ENCODE measurements at places on chromosomes 2 and 18.

DNA sequence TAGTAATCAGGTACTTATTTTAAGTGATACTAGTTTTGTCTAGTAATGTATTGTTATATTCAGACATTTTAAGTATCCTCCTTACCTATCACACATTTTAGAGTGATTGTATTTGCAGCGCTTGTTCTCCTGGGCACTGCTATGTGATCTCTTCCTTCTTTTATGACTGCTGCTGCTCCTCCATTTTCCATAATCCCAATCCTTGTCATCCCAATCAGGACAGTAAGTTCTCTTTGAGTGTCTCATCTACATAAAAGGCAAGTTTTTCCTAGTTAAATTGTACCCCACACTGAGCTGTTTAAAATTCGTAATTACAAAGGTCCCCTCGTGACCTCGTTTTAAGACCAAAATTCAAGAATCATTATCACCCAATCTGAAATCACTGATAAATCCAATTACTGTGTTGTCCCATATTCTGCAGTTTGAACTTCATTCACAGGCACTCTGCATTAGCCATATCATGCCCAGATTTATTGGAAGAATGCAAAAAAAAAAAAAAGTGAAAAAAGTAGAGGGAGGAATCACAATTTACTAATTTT lies 2.8 kb downstream of the CLK1 start:
- no peak for DNase-seq

DNA sequence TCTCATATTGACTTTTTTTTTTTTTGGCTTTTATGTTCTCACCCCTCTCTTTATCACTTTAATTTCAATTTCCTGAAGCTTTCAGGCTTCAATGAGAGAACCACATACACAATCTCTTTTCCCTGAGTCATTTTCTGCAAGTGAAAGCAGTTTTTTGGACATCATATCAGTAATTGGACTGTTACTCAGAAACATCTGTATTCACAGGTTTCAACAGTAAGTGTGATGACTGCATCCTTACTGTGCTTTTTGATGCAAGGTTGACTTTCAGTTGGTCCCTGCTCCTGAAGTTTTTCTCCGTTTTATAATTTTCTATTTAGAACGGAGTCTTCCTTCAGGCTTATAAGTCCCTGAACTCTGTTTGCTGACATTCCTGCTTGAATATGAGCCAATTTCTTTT lies 70.5 kb upstream of the CCBE1 start:
- no peak for DNase-seq

DNA sequence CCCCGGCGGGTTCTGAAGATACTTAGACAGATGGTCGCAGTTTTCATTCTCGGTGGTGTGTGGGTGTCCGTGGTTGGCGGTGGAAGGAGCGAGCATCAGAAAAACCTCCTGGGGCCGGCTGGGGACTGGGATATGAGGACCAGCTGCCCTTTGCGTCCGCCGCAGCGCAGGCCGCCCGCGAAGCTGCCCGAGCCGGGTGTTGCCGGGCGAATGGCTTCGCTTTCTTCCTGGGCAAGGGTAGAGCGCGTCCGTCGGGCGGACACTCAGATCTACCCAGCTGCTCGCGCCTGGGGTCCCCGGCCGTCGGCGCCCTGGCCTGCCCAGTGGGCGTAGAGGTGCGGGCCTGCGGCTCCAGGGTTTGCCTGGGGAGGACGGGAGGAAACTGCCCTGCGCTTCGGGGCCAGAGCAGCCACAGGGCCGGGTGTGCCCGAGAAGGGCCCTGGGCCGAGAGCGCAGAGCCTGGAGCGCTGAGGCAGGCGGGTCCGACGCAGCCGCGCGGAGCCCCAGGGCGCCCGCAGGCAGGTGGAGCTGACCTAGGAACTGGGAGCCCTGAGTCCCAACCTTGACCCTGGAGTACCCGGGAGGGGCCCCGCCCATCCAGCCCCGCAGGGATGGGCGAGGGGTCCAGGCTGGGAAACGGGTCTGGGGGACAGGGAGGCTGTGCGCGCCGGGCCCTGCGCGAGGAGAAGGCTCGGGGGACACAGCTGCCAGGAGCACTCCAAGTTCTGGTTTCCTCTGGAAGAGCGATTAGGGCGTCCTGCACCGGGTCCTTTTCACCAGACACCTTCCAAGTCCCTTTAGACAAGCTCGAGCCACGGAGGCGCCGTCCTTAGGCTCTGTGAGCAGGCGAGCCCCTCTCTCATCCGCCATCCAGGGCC lies 1.3 kb downstream of the TWIST2 start:
- no peak for DNase-seq

DNA sequence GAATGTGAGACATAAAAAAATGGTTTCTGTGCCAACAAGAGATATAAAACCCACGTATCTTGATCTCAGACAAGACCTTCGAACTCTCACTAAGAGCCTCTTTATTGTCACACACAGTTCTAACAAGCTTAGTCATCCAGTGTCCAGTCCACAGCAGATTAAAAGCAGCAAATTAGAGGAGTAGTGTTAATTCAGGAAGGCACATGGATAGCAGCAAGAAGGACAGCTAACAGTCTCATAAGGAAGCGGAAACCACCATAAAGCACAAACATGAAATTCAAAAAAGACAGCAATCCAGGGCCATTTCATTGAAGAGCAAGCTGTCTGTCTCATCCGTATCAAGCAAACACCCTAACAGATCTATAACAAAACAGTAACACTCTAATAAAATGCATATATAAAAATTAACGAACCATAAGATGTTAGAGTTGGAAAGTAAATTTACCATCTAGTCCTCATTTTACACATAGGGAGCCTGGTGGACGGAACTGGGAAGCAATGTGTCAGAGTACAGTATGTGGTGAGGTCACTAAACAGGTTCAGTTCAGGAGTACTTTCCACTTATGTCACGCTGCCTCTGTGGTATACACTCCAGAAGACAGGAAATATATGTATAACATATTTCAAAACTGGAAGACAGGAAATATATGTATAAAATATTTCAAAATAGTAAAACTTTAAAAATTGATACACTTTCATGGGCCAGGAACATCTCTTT lies 18.3 kb downstream of the AAK1 start:
- DNase-seq, result no peak

DNA sequence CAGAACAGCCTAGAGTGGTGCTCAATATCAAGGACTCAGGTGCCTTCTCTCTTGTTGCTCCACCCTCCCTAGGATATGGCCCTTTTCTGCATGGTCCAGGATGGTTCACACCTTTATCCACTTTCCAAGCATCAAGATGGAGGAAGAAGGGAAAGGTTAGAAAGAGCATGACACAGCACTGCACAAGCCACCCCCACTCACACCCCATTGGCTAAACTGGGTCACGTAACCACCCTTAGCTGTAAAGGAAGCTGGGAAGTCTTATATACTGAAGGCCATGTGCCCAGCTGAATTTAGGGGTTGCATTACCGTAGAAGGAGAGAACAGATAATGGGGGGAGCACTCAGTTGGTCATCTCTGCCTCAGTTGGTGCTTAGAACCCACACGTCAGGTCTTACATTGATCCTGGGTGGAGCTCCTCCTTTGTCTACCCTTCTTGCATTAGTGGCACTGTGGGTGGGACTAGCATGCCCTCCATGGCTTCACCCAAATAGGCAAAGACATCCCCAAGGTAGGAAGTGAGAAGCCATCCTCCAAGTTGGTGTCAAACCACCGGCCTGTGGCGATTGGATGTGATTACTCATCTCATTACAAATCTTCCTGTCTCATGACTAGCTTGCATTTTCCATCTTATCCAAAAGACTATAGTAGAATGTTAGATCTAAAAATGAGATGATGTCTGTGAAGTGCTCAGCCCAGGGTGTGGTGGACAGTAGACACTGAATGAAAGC lies 248.5 kb downstream of the HAUS1 start:
- no peak for DNase-seq

DNA sequence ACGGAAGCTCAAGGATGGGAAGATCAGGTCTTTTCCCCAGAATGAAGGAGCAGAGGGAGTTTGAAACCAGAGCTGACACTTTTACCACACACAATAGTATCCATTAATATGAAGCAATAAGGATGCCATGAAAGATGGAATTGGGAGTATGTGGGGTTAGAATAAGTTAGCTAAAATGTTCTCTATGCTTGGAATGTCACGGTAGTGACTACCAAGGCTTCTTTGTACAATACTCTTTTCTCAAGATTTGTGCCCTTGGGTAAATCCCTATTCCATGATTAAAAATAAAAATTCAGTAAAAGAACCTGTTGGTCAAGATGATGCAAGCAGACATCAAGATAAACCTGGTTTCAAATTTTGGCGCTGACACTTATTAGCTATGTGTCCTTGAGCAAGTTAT lies 75.0 kb downstream of the NRXN1 start:
- no peak for DNase-seq

DNA sequence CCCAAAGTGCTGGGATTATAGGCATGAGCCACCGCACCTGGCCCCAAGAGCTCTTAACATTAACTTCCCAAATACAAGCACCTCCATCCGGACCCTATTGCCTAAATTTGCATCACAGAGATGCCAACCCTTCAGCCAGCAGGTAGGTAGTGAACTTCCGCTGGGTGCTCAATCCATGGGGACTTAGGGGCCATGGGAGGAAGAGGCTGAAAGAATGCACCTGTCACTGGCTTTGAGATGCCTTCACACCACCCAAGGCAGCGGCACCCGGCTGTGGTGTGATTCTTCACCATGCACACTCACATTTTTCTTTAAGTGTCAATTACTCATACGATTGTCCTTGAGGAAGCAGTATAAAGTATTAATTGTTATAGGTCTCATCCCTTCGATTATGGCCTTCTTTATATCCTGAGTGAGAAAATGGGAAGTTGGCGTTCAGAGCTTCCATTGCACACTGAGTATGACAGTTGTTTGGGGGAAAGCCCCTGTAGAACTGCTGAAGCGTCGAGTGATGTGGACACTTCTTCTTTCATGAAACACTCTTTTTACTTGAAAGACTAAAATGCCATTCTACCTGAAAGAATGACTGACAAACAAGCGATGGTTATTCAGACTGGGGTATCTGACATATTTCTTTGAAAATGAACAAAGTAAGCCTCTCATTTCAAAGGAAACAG lies 51.8 kb upstream of the BIN1 start:
- DNase-seq, result no peak

- DNase-seq, result no peak
Measured at GRCh38 chr2:222878877-222879603, 18.2 kb downstream of the ACSL3 start.

DNA sequence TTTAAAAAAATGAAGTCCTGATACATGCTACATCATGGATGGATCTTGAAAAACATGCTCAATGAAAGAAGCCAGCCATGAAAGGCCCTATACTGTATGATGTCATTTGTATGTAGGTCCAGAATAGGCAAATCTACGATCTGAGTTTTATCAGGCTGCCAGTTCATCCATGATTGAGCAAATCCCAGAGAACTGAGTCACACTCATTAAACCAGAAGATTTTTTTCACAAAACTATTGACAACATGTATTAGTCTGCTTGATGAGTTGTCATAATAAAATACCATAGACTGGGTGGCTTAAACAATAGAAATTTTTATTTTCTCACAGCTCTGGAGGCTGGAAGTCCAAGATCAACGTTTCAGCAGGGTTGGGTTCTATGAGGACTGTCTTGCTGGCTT lies 130.7 kb downstream of the MREG start:
- no peak for DNase-seq

GRCh38 chr18:63091671-63092364 lies 227.8 kb downstream of the BCL2 start:
- DNase-seq, result no peak

GRCh38 chr18:48951448-48952286 lies 902 bp upstream of the SMAD7 start:
- DNase-seq, result peak; percentile 62

GRCh38 chr18:11655606-11655932 lies 33.5 kb upstream of the GNAL start:
- DNase-seq, result no peak

DNA sequence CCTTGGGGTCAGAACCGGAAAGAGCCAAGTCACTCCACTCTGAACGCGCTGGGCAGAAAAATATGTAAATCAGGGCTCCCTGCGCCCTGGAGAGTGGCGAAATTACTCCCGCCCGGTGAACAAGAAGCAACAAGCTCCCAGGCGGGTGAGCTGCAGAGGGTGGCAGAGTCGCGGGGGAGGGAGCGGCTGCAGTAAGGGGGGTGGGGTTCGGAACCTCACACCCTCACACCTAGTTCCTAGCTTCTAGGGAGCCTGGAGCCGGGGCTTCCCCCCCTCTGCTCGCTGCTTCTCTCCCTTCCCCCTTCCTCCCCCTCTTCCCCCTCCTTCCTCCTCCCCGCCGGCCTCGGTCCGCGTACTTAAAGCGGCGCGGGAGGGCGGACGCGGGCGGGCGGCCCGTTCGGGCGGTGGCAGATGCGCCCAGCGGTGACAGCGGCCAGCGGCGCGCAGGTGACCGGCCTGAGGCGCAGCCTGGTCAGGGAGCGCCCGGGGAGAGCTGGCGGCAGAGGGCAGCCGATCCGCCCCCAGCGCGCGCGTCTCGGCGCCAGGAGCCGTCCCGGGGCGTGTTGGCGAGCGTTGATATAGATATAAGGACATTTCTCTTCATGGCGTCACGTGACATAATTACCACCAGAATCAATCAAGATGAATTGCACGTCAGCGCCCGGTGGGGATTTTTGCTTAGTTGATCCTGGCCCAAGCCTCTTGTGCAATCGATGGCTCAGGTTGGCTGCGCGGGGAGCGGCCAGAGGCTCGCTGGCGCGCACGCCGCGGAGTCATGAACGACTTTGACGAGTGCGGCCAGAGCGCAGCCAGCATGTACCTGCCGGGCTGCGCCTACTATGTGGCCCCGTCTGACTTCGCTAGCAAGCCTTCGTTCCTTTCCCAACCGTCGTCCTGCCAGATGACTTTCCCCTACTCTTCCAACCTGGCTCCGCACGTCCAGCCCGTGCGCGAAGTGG lies at the start of gene HOXD11:
Gene HOXD11 (plus strand): TSS at position 700 of the 959 bp plus-strand sequence. CDS start 76 bp downstream, at position 776.
- no peak for DNase-seq

GRCh38 chr18:61992923-61993322 lies 100.1 kb upstream of the RNF152 start:
- no peak for DNase-seq

- DNase-seq, result no peak
Measured at GRCh38 chr2:176385219-176385759, 116.0 kb downstream of the MTX2 start.

DNA sequence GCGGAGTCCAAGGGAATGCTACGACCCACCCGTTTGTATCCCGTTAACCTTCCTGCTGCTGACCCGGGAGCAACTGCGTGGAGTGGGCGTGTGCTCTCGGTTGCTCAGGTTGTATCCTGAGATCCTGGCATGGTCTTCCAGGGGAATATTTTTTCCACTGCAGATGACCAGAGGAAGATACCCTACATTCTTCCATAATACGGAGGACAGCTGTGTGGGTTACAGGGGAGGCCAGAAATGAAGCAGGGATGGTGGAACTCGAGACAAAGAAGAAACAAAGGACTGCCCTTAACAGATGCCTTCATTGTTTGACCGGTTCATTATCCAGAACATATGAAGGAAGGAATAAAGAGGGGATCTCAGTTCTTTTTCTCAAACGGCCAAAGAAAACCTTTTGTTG lies 39.8 kb upstream of the CAB39 start:
- DNase-seq, result no peak

DNA sequence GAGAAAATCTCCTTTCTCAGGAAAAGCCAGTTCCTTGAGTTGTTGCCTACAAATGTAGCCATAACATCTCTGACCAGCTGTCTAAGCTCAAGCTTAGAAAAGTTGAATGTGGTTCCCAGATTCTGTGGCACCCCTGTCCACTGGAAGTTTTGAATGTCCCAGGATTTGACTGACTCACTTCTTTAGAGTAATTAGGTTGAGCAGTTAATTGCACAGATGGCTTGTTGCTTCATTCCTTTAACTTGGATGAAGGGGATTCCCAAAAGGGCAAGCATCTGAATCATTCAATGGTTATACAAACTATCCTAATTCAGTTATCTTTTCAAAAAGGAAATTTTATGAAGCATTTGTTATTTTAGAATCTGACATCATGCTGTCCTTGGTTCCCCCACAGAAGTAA lies 374.7 kb downstream of the LNPK start:
- no peak for DNase-seq

- DNase-seq, result no peak
Measured at GRCh38 chr2:128076461-128077106, 14.4 kb upstream of the UGGT1 start.
